ENCODE measurements at places on chromosomes 6 and 20.

- no peak for DNase-seq
Observed at GRCh38 chr6:137043710-137044365, 927 bp downstream of the IL20RA start.

DNA sequence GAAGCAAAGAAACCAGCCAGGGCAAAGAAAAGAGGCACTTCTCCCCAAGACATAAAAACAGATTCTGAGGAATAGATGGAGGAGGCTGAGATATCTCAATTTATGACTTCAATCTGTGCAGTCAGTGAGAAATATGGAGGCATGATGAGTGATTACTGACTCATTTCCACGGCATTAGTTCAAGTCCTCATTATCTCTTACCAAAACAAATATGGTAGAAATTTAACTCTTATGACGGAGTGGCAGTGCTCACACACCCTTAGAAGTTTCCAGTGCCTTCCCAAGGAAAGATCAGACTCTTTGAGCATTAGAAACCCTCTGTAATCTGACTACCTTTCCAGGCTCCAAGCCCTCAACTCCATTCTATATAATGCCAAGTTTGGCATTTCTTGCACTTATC is 364.1 kb downstream of the ARHGAP18 start:
- DNase-seq = no peak

DNA sequence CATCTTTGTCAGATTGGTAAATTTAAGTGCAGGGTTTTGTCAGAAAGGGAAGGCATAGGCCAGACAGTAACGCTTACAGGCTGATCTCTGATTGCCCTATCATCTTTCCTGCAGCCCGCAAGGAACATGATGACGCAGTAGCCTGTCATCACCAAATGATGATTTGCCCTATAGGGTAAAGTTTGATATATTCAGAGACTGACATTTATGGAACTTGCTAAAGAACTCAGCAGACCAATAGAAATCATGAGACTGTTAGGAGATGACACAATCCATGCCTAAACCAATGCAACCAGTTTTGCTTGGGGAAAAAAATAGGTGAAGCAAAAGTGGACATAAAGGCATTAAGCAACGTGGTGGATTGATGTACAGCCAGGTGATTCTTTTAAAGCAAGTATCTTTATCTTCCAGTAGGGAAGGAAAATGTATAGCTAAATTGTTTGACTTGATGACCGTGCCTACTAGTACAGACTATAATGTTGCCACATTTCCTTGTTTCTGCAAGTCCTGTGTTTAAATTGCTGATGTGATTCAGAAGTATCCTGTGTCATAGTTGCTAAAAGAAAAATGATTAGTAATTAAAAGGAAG is 2.4 kb downstream of the NUS1 start:
- DNase-seq = no peak

GRCh38 chr6:133778414-133779130 is 110.3 kb upstream of the TCF21 start:
- DNase-seq = no peak

DNA sequence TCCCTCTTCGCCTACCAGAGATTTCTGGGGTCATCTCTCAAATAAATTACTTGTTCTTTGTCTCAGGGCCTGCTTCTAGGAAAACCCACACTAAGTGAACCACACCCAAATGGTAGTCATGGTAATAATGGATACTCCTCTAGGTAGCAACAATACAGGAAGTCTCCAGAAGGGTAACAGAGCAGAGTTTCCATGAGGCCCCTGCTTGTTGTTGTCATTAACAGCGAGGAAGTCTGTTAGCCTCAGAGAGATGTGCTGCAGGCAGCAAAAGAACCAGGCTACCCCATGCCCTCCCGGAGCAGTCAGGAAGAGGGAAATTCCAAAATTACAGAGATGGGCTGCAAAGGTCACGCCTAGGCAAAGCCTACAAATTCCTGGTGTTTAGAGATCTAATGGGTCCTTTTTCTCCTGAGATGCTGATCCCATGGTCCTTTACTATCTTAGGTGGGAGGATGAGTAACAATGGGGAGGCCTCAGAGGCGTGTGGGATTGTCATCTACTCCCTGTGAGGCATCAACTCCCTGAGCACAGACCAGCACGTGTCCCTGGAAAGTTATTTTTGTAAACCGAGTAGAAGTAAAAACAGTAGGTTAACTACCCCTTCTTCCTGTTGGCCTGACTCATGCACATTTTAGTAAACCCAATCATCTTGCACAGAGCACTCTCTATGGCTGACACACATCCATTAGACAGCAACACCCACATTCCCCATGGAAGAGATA is 10.1 kb downstream of the ISM1 start:
- no peak for DNase-seq

Data from NCI-H2081 treated with DMSO at 0.1 percent for 48 hours (cell line).